ENCODE measurements at places on chromosomes 7 and 10. TPM values are rescaled to one million over a fixed set of nuclear protein-coding genes. Genes with fewer than 3 reads are reported as not detected.

GRCh38 chr7:115435178-115435577 lies 513.3 kb downstream of the MDFIC start:
- DNase-seq = peak; percentile 26

The GARS1 gene
- polyA plus RNA-seq = 196 TPM

GRCh38 chr7:107609811-107610261 lies 29.8 kb downstream of the BCAP29 start:
- no peak for DNase-seq

- DNase-seq = no peak
Observed at GRCh38 chr10:129897871-129898626, 66.0 kb downstream of the EBF3 start.

DNA sequence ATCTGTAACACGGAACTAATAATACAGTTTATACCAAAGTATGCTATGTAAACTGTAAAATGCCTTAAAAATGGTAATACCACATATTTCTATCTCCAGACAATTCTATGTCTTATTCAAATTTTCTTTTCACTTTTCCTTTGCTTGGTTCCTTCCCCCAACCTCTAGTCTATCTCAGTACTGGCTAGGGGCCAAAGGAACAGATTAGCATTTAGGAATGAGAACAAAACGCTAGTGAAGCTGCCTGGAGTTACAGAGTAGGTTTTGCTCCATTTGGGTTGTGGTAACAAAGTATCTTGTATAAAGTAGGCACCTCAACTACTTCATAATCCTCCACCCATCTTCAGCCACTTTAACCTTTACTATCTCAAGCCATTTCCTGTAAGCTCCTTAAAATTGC lies 94.1 kb downstream of the HBP1 start:
- no peak for DNase-seq

DNA sequence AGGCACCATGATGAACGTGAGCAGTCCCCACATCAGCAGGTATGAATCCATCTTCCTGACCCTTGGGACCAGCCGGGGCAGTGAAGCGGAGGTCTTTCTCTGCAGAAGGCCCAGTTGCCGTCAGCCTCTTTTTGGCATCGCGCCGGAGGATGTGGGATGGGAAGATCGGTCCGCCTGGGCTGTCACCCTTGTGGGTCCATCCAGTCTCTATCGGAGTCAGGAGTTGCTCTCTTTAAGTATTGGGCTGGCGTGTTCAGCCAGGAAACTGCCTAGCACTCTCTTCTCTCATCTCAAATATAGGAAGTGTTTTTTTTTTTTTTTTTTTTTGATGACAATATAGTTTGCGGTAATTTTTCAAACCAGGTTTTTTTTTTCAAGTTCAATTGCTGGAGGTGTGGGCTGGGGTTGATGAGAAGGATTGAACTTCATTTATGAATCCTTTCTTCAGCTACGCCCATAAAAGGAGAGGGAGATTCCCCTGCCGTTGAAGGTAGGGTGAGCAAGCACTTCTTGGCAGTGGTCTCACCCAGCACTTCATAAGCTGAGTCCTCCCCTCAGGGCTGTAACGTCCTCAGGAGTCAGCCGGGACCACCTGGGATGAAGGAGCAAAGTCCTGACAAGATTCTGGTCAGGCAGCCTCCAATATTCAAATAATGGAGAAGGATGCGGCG lies at the start of gene IL2RA:
Gene IL2RA (minus strand): TSS at position 267 of the 671 bp plus-strand sequence. CDS start 216 bp downstream, at position 51.
- no peak for DNase-seq

- no peak for DNase-seq
Observed at GRCh38 chr10:20466731-20467130, 430.4 kb downstream of the NEBL start.

DNA sequence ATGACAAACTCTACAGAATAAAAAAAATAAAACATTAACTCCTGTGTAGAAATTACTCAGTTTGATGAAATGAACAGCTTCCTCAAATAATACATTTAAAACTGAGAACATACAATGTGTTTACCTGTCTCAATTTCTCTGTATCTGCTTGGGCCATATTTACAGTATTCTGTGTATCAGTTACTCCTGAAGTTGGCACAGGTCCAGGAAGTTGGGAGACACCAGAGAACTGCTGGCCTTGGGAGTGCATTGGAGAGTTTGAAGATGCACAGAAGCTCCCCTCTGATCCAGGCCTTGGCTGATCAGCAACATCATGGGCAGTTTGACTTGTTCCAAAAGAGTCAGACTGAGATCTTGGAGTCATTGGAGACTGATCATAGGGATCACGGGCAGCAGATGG lies 155.1 kb downstream of the GALNT11 start:
- DNase-seq = no peak

GRCh38 chr7:143002106-143002505 lies 24.8 kb downstream of the OR9A2 start:
- DNase-seq = no peak

GRCh38 chr10:69327463-69328379 lies 49.4 kb downstream of the HK1 start:
- no peak for DNase-seq

The NPSR1 gene
- polyA plus RNA-seq = not detected

GRCh38 chr7:69749994-69750393 lies 151.7 kb downstream of the AUTS2 start:
- peak; percentile 63 for DNase-seq

DNA sequence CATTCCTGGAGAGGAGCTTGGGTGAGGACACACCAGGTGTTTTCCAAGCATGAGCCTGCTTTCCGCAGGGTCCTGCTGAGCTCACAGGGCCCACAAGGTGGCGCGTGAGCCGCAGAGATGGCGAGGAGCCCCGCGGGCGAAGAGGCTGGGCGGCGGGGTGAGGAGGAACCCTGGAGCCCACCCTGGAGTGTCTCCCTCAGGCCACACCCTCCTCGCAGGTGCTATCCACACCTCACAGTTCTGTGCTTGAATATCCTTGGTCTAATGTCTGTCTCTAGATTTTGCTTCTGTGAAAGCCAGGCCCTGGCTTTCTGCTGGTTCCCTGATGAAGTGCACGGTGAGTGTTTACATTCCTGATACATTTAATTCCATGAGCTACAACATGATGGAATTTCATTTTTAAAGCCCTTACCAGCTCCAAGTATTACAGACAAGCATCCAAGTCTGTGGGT lies 433.6 kb downstream of the ACTR3B start:
- DNase-seq = no peak

The CFAP43 gene
- polyA plus RNA-seq = not detected

GRCh38 chr7:4837803-4838625 lies 23.8 kb downstream of the PAPOLB start:
- DNase-seq = no peak
